ENCODE measurements at places on chromosomes 1 and 21.
A peak's percentile ranks its signal among the peaks of the same experiment; 100 is the strongest.

- no peak overlapping the region for H3K27ac ChIP-seq
- H3K4me3 ChIP-seq: no peak overlapping the region
- H3K4me1 ChIP-seq: peaks cover 17% of the 10 kb centered on the region
- peak; percentile 65 for DNase-seq
These were observed 23.7 kb downstream of the SPOCD1 start for GRCh38 chr1:31792116-31792515.

GRCh38 chr1:67766141-67766978 is 66.9 kb downstream of the GNG12 start:
- peak overlapping the region; percentile 34 for H3K27ac ChIP-seq
- peaks cover 16% of the 10 kb centered on the region for H3K4me1 ChIP-seq
- DNase-seq: no peak
- H3K27me3 ChIP-seq: no peaks in the 10 kb centered on the region
- H3K36me3 ChIP-seq: peaks cover 3% of the 10 kb centered on the region

DNA sequence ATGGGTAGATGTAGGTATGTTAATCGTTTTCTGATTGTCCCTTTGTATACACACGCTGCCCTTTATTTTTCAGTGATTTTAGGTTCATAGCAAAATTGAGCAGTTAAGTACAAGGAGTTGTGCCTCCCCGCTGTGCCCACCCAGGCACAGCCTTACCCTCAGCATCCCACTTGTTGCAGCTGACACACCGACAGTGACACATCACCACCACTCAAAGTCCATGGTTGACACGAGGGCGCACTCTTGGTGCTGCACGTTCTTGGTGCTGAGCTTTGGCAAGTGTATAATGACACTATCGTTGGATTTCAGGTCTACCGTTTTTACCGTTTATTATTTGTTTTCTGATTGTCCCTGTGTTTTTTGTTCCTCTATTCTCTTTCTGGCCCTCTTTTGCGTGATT is 15.6 kb downstream of the C1orf159 start:
- no peak for DNase-seq
- H3K36me3 ChIP-seq: no peaks in the 10 kb centered on the region
- H3K4me1 ChIP-seq: no peaks in the 10 kb centered on the region
- no peak overlapping the region for H3K27ac ChIP-seq
- no peaks in the 10 kb centered on the region for H3K27me3 ChIP-seq
- H3K4me3 ChIP-seq: no peak overlapping the region

DNA sequence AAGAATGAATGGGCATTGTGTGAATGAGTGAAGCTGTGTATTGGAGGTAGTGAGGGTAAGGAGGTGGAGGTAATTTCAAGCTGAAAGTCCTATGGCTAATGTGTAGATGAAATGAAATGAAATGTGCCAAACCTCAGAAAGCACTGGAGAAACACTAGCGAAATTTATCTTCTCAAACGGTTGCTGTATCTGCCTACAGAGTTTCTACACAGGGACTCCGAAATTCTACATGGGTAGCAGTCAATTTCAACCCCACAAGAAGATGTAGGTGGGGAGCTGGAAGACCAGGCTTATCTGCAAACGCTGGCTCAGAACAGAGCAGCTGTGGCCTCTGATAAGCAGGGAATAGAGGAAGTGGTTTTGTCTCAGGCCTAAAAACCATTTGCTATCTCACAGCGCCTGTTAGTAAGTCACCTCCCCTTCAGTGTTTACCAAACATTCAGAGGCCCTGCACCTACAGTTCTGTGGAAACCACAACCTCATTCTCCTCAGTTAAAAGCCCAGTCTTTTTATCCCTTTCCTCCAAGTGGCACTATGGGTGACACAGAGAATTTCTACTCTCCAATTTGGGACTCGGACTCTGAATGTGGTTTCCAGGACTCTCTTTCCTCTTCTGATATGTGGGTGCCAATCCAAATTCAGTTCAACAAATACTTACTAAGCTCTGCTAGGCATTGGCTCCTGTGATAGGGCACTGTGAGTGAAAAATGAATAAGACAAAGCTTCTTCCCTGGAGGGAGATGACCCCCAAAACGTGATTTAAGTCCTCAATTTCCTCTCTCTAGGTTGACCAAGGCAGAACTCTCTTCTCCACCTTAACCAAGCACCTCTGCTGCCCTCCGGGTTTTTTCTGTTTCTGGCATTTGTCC is 17.2 kb upstream of the SLAMF6 start:
- no peak overlapping the region for H3K4me3 ChIP-seq
- DNase-seq: no peak
- H3K27ac ChIP-seq: no peak overlapping the region
- H3K4me1 ChIP-seq: no peaks in the 10 kb centered on the region

DNA sequence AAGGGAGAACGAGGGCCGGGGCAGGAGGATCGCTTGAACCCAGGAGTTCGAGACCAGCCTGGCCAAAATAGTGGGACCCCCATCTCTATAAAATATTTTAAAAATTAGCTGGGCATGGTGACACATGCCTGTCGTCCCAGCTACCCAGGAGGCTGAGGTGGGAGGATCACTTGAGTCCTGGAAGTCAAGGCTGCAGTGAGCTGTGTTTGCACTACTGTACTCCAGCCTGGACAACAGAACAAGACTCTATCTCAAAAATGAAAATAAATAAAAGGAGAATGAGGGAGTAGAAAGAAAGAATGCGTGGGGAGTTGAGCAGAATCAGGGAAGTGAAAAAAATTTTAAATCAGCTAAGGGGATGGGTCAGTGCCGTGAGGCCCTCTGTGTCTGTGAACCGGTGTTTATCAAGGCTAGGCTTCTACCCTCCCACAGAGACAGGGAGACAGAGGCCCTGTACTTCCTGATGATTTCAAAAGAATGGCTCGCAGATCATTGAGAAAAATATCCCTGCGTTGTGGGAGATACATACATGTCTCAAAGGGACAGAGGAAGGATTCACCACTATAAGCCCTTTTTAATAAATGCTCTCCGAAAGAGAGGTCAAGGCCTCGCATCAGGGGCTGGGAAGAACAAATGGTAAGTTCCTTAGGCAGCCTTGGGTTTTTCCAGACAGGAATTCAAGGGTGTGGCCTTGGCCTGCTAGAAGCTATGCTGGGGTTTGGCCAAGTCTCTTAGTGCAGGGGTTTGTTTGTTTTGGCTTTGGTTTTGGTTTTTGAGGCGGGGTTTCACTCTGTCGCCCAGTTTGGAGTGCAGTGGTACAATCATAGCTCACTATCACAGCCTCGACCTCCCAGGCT is 20.7 kb downstream of the IL10RB start:
- DNase-seq: no peak
- no peak overlapping the region for H3K4me3 ChIP-seq
- H3K27ac ChIP-seq: peak overlapping the region; percentile 66
- peaks cover 64% of the 10 kb centered on the region for H3K36me3 ChIP-seq
- peaks cover 21% of the 10 kb centered on the region for H3K4me1 ChIP-seq

DNA sequence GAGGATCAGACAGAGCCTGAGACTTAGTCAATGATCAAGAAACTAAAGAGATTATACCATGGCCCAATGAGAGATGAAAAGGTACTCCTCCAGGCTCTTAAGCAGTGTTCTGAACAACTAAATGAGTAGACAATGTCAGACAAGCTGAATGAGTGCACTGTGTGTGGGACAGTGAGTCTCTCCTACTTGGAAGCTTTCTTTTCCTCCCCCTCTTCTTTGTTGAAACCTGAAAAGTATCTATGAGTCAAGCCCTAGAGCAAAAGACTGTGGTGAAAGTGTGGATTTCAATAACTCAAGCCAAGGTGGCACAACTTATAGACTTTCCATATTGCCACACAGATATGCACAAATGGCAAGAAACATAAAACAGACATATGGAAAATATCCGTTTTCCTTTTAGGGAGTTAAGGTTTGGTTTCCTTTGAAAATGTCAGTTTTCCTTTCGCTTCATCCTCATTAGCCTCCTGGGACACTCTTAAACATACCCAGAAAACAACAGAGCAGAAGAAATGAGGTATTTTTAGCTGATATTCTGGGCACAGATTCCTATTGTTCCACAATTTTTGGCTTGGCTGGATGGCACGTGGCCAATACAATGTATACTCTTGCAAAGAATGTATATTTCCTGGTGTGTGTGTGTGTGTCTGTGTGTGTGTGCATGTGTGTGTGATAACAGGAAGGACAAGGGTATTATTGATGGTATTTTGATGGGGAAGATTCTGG is 96.6 kb downstream of the LMX1A start:
- H3K4me3 ChIP-seq: no peak overlapping the region
- DNase-seq: no peak
- no peak overlapping the region for H3K27ac ChIP-seq
- no peaks in the 10 kb centered on the region for H3K27me3 ChIP-seq
- H3K36me3 ChIP-seq: no peaks in the 10 kb centered on the region
- H3K4me1 ChIP-seq: peaks cover 3% of the 10 kb centered on the region

DNA sequence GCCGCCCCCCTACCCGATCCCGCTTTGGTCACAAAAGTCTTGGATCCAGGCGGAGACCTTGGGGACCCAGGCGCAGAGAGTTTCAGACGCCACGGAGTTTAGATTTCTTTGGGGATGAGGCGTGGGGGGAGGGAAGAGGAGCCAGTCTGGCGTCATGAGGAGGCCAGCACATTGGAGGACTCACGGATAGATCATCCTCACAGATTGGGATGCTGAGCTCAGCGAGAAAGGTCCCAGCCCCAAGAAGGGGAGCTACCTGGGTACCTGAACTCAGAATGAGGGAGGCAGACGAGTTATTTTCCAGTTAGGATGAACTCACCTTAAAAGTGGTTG is 393 bp downstream of the ELAPOR1 start:
- H3K36me3 ChIP-seq: no peaks in the 10 kb centered on the region
- peaks cover 22% of the 10 kb centered on the region for H3K4me1 ChIP-seq
- H3K4me3 ChIP-seq: peak overlapping the region; percentile 50
- no peak overlapping the region for H3K27ac ChIP-seq
- peaks cover 19% of the 10 kb centered on the region for H3K27me3 ChIP-seq

GRCh38 chr1:17162941-17163340 is 42.0 kb upstream of the PADI1 start:
- H3K4me1 ChIP-seq: no peaks in the 10 kb centered on the region
- H3K27me3 ChIP-seq: peaks cover 30% of the 10 kb centered on the region
- no peak overlapping the region for H3K27ac ChIP-seq
- no peaks in the 10 kb centered on the region for H3K36me3 ChIP-seq

DNA sequence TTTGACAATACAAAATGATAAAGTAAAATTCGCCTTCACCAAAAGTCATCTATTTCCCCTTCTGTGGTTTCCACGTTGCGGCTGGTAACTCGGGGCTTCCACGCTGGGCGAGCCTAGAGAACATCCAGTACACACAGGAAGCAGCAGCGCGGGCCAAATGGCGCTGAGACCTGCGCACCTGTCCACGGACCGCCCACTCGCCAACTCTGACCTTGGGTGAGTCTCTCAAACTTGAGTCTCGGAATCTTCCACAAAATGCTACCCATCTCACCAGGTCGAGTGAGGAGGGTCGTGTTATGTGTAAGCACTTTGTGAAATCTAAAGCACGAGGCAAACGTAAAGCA is 820 bp upstream of the TTF2 start:
- peaks cover 3% of the 10 kb centered on the region for H3K36me3 ChIP-seq
- H3K27me3 ChIP-seq: no peaks in the 10 kb centered on the region
- H3K4me3 ChIP-seq: peak overlapping the region; percentile 89
- peaks cover 22% of the 10 kb centered on the region for H3K4me1 ChIP-seq
- H3K27ac ChIP-seq: peak overlapping the region; percentile 85

Measured in suprapubic skin (tissue), 4 donors.